Liver (tissue), 10 donors: ENCODE measurements at places on chromosomes 16 and 17. TPM values are rescaled to one million over a fixed set of nuclear protein-coding genes. Genes with fewer than 3 reads are reported as not detected.
A peak's percentile ranks its signal among the peaks of the same experiment; 100 is the strongest.

DNA sequence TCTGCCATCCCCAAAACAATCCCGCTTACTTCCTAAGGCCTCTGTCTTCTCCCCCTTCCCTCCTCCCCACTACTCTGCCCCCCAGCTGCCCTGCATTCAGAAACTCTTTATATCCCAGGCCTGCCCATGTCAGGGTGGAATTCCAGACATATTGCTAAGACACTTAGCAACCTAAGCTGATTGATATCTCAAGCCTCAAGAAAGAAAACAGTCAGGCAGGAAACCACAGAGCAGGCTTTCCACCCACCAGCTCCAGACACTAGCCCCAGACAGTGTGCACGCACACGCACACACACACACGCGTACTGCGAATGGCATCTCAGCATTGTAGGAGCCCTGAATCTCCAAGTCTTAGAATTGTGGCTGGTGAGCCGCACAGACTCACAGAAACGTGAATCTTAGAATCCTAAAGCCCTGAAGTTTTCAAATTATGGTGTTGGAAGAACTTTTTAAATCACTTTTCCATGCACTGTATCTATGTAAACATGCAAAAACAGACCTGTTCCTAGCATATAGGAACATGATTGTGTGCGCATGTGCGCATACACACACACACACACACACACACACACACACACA lies 8.8 kb upstream of the LPCAT2 start:
- DNase-seq = no peak

DNA sequence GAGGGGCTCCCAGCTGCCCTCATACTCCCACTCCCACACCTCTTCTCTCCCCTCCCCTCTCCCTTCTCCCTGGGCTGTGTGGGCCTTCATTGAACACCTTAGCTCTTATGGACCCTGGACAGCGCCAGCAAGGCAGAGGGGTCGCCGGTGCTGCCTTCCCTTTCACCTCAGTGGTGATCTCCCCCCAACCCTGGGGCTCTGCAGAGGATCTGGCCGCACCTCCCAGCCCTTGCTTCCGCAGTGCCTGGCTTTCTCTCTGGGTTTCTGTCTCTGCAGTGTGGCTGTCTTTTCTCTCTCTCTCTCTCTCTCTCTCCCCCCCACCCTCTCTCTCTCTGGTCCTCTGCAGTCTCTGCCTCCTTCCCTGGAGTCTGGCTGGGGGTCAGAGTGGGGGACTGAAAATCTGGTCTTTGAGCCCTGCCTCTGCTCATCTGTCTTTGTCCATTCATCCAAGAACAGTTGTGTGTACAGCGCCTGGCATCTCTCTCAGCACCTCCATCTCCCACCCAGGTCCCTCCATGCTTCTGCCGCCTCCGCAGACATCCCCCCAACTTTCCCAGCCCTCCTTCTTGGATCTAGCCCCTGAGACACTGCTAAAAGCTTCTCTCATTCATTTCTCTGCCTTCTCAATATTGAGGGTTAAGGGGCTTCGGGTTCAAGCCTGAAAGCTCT lies 1.1 kb downstream of the SEZ6L2 start:
- DNase-seq = no peak

GRCh38 chr17:17155568-17155967 lies 50.6 kb downstream of the PLD6 start:
- no peak for DNase-seq

- DNase-seq = no peak
Observed at GRCh38 chr16:81481207-81481821, 36.7 kb downstream of the CMIP start.

Gene RAP1GAP2
- total RNA-seq = 1.7 TPM

Gene KRTAP2-1
- not detected for total RNA-seq

GRCh38 chr17:74274060-74274708 lies at the start of gene DNAI2:
Gene DNAI2 (plus strand): TSS chr17:74274234. CDS start chr17:74281818, 7,584 bp downstream.
- DNase-seq = no peak

Gene UTS2R
- not detected for total RNA-seq

DNA sequence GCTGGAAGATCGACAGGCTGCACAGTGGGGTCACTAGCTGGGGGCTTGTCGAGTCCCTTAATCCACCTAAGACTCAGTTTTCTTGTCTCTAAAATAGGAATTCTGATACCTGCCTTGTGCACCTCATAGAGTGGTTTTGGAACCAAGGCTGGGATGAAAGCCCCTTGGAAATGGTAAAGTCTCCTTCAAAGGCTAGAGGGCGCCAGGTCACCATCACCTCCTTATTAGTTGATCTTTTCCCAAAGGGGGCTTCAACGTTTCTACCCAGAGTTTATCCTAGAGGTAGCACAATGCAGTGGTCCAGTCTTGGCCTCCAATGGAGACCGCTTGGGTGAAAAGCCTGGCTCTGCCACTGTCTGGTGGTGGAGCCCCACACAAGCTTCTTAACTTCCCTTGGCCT lies 158.2 kb downstream of the AIPL1 start:
- no peak for DNase-seq

DNA sequence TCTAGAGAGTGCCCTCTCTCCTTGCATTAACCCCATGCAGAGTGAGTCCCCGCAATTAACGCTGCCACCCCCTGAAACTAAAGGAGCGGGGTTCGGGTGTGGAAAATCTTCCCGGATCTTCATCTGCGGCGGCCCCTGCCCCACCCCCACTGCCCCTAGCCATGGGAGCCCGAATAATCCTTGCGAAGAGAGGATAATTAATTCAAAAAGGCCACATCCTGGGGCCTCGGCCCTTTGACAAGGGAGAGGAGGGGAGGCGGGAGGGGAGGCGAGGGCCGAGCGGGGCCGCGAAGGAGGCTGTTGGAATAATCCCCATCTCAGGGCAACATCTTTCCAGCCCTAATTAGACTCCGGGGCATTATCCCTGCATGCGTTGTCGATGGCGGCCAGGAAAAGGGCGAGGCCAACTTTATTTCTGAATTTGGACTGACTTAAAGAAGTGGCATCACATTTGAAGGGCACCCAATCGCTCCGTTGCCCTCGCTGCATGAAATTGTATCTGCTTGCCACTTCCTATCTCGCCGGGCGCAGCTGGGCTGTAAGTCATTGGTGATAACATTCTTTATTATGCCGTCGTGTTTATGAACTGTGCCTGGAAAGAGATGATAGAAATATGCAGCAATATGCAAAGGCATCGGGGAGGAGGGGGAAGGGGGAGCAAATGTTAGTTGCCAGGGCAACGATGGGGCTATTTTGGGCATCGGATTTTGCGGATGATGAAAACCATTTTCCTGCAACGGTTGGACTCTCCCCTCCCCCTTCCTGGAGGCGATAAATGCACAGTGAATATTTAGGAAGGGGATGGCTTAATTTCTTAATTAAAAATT lies 387.1 kb upstream of the TNRC6C start:
- peak; percentile 70 for DNase-seq

- DNase-seq = no peak
Observed at GRCh38 chr16:81885976-81886586, 107.0 kb downstream of the PLCG2 start.

DNA sequence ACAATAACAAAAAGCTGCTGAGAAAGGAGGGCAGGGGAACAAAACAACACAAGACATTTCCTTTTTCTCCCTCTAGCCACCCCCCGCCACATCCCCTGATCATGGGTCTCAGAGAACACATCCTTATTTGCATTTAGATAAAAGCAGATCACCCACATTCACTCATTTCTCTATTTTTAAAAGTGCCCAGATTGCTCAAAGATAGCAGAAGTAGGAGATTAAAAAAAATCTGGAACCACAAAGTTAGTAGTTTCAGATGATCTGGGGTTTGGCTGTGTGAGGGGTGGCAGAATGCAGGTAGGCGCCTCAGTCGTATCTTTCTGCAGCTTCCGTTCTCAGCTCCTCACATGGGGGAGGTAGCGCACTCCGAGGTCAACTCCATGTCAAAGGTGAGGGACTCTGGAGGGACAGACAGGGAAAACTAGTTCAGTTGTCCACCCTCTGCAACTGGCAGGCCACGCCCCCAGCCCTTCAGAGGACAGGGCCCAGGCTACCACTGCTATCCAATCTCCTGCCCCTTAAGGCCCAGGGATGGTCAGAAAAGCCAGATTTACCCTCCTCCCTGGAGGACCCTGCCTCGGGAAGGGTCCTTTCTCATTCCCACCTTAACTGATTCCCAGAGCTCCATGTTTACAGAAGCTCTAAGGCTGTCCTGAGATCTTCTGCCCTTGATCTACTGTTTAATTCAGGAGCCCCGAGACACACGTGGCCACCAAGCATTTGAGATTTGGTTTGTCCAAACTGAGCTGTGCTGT lies 27.3 kb downstream of the STAT5A start:
- DNase-seq = peak; percentile 68

DNA sequence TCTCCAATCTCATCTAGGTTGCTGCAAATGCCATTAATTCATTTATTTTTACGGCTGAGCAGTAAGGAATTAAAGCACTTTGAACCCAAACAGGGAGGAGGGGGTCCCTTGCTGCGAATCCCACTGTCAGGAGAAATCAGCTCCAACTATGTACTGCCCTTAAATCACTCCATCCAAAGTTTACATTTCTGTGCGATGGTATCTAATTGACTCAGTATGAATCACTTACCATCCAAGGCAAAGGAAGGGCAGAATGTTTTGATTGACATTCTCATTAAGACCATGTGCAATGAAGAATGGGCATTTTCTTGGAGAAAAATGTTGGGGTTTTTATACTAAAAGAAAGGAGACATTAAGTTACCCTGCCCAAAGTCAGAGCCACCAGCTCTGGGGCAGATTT lies 47.7 kb upstream of the XYLT1 start:
- DNase-seq = no peak

DNA sequence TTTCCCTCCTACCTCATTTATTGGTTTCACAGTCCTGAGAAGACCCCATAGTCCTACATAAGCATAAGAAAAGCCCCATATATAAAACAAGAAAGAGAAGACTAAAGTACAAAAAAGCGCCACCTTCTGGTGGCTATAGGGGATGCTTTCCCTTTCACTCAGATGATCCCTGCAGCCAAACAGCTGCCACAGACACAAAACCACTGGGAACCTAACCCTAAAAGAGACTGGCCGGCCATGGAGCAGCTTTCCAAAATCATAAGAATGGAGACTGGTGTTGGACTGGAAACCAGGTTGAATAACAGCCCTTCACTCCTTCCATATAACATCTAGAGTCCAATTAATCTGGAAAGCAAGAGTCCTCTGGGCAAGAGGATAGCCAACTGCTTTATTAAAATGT lies 11.4 kb downstream of the DYNC1LI2 start:
- no peak for DNase-seq

Gene ACSM5
- total RNA-seq = 4.2 TPM

Gene MT1M
- total RNA-seq = 20.4 TPM

Gene NRN1L
- total RNA-seq = 0.14 TPM

Gene LHX1
- not detected for total RNA-seq

DNA sequence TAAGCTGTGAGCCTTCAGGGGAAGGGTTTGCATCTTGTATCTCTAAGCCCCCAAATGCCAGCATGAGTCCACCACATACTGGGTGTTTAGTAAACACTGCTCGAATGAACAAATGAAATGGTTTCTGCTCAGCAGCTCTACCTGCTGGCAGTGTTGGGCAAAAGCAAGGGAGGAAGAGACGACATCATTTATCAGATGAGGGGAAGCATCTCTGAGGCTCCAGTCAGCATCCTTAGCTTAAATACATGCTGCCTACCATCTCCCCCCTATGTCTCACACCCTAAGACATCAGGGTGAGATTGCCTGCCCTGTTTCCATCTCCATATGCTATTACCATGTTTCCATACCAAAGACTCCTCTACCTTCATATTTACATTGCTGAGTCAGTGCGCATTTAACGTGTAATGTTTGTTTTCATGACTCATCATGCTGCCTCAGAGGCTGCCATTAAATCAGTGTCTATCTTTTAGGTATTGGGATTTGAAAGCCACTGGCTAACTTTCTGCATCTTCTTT lies 379.8 kb downstream of the UTP18 start:
- no peak for DNase-seq

Gene CFAP119
- total RNA-seq = 0.33 TPM

GRCh38 chr16:52439171-52439701 lies 107.7 kb downstream of the TOX3 start:
- DNase-seq = no peak

Gene ADAM11
- total RNA-seq = 0.08 TPM

- peak; percentile 50 for DNase-seq
Observed at GRCh38 chr17:42438600-42439567, 15.8 kb upstream of the CAVIN1 start.

DNA sequence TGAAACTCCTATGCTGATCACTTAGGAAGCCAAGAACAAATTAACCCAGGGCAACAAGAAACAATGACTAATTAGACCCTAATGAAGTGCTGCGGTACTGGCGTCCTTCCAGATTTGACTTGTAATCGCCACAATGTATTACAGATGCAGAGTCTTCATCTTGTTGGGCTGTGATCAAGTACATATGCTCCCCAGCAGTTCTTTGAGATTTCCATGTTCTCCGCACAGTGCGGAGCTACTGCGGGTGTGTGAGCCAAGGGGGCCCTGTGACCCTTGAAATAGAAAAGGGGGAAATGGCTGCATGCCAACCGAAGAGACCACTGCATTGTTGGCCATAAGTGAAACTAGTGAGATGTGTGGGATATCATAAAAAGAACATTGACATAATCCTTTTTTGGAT lies 469.9 kb downstream of the MAF start:
- no peak for DNase-seq

Gene ACSM3
- total RNA-seq = 55.6 TPM

GRCh38 chr16:70568601-70569237 lies 45.1 kb downstream of the SF3B3 start:
- DNase-seq = no peak

DNA sequence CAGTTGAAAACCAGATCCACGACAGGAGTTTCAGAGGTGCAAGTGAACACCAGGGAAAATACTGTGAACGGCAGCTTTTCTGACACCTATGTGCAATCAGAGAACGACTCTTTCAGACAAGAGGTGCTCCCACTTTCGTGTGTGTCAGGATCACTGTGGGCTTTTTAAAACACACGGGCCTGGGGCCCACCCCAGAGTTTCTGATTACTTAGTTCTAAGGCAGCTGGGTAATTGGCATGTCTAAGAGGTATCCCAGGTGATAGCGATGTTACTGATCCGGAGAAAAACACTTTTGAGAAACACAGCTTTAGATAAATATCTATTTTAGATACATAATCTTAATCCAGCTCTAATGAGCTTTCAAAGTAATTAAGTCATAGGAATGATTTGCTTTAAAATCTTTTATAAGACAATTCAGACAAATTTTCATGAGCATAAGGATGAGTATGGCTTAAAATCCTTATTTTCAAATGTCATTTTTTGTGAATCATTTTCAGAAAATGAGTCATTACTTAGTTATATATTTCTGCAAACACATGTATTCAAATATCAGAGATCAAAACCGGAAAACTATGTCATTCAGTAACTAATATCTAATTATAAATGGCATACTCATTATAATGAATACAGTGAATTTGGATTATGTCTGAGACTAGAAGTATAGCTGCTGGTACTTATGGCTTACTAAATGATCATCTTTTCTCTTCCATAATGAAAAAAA lies 217.9 kb upstream of the PSMD7 start:
- no peak for DNase-seq

Gene NHLRC4
- total RNA-seq = 7.0 TPM

Gene TMIGD1
- total RNA-seq = not detected

Gene LASP1
- 77.4 TPM for total RNA-seq

GRCh38 chr16:373848-374615 lies 3.7 kb upstream of the MRPL28 start:
- DNase-seq = no peak
